ENCODE measurements at places on chromosomes 7 and 10.

- no peak for DNase-seq
Observed at GRCh38 chr7:133529861-133530260, 277.0 kb downstream of the EXOC4 start.

GRCh38 chr7:6290319-6290741 is 17.9 kb upstream of the CYTH3 start:
- DNase-seq = no peak

DNA sequence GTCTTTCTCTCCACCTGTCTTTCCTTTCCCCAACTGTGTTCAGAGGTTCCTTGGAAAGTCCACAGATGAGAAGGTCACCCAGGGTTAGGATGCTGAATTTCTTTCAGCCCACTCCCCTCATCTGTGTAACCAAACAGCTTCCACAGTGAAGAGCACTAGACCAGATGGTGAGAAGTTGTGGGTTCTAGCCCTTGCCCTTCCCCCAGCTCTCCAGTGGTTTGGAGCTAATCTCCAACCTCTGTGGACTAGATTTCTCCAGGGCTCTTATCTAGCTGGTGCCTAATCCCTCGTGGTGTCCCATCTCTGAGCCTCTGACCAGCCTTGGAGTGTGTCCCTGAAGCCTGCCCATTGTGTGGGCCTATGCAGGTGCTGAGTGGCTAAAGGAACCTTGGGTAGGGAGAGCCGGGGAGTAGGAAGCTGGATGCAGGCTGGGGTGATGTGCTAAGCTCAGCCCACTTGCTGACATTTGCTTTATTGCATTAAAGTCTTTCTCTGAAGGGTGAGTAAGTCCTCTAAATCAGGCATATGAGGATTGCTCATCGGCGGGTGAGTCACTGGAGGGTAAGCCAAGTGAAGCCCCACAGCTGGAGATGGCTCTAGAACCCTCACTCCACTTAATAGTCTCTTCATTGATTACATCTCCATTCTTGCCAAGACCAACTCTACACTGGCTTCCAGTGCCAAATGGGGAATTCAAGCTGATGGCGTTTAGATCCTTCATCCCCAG is 14.9 kb downstream of the DUSP5 start:
- DNase-seq = no peak

DNA sequence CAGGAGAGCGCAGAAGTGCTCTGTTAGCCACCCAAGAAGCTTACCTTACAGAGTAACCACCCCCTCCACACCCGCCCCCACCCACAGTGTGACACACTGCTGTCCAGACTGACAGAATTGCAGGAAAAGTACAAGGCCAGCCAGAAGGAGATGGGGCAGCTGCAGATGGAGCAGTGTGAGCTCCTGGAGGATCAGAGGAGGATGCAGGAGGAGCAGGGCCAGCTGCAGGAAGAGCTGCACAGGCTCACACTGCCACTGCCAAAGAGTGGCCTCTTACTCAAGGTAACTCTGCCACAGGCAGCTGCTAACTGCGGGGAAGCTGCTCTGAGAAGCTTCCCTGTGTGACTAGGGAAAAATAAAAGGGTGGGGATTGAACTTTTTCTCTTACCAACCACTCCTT is 17.6 kb downstream of the CCDC136 start:
- no peak for DNase-seq

- no peak for DNase-seq
Observed at GRCh38 chr7:129824291-129825208, 128.2 kb downstream of the UBE2H start.

- DNase-seq = no peak
Observed at GRCh38 chr7:84274029-84274638, 79.5 kb upstream of the SEMA3A start.

DNA sequence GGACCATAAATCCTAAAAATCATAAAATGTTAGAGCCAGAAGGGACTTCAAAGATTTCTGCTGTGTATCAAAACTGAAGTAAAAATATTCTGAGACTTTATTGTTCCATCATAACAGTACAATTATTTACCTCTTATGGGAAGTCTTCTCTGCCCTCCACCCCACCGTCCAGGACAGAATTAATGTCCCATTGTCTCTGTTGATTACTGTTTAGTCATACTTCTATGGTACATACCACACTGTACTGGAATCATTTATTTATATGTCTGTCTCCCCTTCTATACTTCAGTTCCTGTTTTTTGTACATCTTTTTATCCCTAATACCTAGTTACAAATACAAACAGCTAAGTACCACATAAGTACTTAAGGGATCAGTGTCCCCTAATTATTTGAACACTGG is 91.4 kb upstream of the CAPZA2 start:
- DNase-seq = no peak

- DNase-seq = no peak
Observed at GRCh38 chr7:1124164-1124563, 35.8 kb downstream of the ZFAND2A start.

- no peak for DNase-seq
Observed at GRCh38 chr7:114652041-114652440, 237.4 kb downstream of the FOXP2 start.

- DNase-seq = no peak
Observed at GRCh38 chr7:142488842-142489241, 231.0 kb upstream of the PRSS58 start.

GRCh38 chr10:17792991-17793390 is 16.2 kb upstream of the MRC1 start:
- no peak for DNase-seq

DNA sequence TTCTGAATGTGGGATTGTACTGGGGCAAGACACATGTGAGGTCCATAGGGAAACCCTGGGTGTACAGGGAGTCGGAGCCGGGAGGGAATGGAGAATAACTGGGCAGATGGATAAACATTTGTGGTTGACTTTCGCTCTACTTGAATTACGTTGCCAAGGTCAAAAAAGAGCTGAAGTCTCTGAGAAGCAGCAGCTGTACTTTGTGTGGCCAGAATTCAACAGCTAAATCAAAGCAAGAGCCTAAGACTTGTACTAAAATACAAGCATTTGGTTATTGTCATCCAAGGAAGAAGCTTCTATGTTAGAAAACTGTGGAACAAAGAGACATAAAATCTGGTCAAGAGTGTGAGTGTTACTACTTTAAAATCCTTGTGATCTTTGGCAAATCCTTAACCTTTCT is 457.2 kb downstream of the ARL4A start:
- DNase-seq = no peak

DNA sequence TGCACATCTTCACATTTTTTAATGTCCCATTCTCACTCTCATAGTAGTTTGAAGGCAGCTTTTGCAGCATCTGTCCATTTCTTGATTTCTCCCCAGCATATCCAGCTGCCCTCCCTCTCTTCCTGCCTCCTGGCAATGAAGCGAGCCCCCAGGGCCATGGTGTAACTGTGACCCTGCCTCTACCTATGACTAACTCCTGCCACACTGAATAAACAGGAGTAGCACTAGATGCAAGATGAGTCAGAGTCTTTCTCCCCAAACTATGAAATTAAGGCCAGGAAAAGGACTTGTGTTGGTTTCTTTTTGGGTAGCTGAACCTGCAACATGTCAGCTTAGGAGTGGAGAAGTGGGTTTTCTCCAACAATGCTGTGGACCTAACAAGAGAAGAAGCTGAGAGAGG is 329.0 kb downstream of the RNLS start:
- no peak for DNase-seq

- DNase-seq = no peak
Observed at GRCh38 chr10:13715100-13715499, 128.3 kb downstream of the PRPF18 start.

Measured in immature natural killer cell (primary cell).